NCI-H187 (cell line): ENCODE measurements at places on chromosomes 13 and 19.
A peak's percentile ranks its signal among the peaks of the same experiment; 100 is the strongest.

- DNase-seq = no peak
Observed at GRCh38 chr19:13505761-13506470, 363 bp downstream of the CACNA1A start.

GRCh38 chr13:49110122-49110912 lies 109.8 kb upstream of the MLNR start:
- peak; percentile 37 for DNase-seq

- DNase-seq = no peak
Observed at GRCh38 chr13:31009166-31009565, 76.7 kb downstream of the TEX26 start.

DNA sequence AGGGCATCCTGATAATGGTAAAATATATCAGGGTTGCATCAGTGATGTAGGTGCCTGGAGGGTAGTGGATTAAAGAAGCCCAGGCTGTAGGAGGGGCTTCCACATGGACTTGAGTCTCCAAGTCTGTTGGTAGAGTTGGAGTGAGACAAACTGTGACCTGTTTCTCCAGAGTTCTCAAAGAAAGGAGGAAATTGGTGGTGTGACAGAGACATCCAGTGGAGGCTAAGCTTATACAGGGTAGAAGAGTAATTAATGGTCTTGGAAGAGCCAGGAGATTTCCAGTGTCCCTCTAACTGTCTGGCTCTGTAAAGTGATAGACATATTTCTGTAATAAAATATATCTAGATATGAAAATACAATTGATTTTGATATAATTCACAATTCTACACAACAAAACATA lies 61.1 kb downstream of the GPC5 start:
- DNase-seq = no peak

DNA sequence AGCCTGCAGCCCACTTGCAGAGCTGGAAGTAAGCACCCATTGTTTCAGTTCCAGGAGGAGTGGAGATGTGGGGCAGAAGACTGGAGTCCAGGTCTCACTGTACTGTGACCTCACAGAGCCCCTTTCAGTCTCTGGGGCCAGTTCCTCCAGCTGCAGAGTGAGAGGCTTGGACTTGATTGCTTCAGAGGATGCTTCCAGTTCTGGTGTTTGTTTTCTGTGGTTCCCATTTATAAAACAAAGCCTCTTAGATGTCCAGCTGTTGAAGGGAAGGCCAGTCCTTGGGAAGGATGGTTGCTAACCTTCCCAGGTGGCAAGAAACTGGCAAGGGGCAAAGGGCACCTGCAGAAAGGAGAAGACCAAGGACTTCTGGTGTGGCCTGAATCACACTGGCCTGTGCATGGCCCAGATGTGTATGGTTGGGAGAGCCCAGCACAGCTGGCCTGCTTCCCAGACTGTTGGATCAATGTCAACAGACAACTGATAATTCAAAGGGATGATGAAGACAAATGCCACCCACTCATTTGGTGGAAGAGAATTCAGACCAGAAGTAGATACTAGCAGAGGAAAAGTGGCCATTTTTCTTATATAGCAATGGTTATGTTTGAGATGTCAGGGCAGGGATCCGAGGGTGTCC lies 218.5 kb downstream of the ZNF536 start:
- no peak for DNase-seq

GRCh38 chr19:38830039-38830733 lies 1.4 kb downstream of the ECH1 start:
- DNase-seq = no peak
